ENCODE measurements at places on chromosomes 12 and 14.

DNA sequence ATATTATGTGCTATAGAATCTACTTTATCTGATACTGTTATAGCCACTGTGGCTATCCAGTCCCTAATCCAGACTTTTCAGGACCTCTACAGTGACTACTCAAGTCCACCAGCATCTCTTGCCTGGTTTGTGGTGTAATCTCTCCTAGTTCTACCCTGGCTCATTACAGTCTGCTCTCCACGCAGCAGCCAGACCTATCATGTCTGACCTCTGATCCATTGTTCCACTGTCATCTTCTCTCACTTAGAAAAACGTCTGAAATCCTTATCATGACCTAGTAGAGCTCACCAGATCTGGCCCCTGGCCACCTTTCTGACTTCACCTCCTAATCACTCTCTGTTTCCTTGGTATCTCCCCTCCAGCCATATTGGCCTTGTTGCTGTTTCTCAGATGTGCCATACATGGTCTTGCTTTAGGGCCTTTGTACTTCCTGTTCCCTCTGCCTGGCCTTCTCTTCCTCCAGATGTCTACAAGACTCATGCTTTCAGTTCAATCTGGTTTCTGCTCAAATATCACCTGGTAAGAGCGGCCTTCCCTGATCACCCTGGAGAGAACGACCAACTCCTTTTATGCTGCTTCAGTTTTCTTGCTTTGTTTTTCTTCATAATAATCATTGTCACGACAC, 475.5 kb downstream of the AACS start:
- no peak for DNase-seq

- no peak for DNase-seq
Measured at GRCh38 chr14:91244501-91244901, at the start of gene GPR68. Gene GPR68, minus strand, starts transcription at chr14:91244704. Its CDS starts 9,654 bp downstream, at chr14:91235050.

- no peak for DNase-seq
Measured at GRCh38 chr14:61308198-61308597, 13.2 kb upstream of the PRKCH start.

GRCh38 chr14:38047195-38047902, 160.4 kb upstream of the SSTR1 start:
- no peak for DNase-seq

DNA sequence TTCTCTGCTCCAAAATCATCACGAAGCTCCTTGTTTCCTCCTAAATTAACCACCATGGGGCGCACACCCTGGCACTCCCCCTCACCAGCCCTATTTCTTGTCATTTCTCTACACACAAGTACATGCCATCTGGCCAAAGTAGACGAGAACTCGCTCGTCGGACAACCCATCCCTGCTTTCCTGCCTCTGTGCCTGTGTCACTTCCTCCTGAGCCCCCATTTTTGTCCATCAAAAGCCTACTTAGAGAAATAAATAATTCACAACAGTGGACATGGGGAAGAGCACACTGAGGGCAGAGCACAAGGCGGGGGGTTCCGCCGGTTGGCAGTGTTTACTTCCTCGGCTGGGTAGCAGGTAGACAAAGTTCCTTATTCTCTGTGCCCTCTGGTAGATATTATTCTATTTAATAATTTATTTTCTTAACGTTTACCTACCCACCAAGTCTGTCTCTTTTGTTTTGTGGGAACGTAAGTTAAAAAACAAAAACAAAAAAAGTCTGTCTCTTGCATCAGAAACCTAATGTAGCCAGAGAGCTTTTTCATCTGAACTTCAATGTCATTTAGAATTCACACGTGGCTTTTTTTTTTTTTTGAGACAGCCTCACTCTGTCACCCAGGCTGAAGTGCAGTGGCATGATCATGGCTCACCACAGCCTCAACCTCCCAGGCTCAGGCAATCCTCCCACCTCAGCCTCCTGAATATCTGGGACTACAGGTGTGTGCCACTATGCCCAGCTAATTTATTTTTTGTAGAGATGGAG, 6.0 kb downstream of the VPS37B start:
- no peak for DNase-seq

GRCh38 chr14:69539631-69540410, 34.9 kb downstream of the CCDC177 start:
- no peak for DNase-seq

DNA sequence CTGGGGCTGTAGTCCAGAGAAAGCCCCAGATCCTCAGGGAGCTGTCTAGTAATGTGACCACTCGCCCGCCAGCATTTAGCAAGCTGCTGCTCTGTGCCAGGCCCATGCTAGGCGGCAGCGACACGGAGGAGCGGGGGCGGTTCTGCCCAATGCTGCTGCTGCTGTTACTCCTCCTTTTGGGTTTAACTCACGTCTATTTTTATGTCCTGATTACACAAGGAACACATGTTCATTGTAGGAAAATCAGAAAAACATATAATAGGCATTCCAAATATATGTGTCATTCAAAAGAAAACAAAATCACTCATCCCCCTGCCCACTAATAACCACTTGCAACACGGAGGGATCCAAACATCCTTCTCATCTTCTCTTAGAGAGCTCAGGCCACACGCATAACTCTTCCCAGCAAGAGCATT, 30.4 kb downstream of the CCDC92 start:
- DNase-seq, result no peak

- no peak for DNase-seq
Measured at GRCh38 chr14:87170179-87170578, 822.8 kb downstream of the GALC start.

DNA sequence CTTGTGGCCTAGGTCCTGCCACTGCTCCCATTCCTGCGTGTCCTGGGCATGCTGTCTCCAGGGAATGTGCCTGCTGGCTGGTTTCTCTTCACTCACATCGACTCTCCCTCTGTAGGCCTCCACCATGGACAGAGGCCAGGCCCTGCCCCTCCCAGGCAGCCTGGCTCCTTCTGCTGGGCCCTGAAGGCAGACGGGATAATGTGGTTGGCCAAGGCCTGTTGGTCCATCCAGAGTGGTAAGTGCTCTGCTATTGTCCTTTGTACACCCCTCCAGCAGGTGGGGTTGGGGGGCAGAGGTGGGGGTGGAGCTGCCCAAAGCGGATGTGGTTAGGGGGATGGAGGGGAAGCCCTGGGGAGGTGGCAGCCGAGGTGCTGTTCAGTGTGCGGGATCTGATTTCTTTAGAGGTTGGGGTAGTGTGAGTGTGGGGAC, 9.5 kb upstream of the NR4A1 start:
- DNase-seq, result no peak

DNA sequence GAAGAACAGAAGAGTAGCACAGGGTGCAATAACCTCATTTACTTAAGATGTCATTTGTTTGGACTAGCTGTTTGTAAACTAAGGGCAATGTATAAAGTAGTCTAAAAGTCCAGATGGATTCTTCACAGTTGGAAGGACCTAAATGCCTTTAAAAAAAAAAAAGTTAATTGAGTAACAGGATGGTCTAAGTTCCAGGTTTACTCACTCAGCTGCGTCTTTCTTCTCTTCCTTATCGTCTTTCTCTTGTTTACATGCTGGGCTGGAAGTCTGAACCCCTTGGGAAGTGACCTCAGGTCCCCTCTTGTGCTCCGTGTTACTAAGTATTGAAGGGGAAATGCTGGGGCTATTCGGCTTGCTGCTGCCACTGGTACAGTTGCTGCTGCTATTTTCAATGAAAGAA, 82.5 kb downstream of the SH2B3 start:
- no peak for DNase-seq

- no peak for DNase-seq
Measured at GRCh38 chr12:53808023-53808705, 56.4 kb upstream of the CISTR start.

- DNase-seq, result no peak
Measured at GRCh38 chr12:105740369-105740768, 398.4 kb downstream of the NUAK1 start.

GRCh38 chr14:31013841-31014240, 11.6 kb upstream of the AP4S1 start:
- DNase-seq, result no peak

DNA sequence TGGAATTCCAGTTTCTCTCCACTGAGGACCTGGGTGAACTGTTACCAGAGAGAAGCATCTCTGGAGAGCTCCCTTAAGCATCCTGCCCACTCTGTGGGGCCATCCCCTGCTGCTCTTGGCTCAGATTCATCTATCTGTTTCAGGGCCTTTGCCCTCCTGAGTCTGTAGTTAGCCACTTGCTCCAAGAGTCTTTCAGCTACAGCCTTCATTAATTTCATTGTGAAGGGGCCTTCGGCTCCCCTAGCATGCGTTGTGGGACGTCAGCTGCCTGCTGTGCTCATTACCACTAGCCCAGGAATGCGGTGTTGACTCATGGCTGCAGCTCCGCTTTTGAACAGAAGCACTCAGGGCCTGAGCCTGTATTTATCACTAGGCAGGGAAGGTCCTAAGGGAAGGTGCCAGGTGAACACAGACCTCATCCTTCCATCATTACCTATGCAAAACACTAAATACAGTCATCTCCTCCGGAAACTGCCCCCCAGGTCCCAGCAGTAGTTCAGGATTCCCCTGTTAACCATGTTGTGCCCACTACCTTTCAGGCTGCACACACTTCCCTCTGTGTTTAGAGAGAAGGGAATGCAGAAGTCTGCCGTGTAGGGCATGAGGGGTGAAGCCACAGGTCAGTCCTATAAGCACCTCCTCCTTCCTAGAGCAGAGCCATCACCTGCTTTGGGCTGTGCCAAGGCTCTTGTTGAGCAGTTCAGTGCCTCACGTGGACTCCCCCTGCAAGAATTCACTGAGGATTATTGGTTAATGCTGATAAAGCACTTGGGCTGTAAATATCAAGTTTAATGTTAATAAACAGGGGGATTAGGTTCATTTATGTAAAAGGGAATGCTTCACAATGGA, 191.4 kb downstream of the CACNA1C start:
- DNase-seq, result no peak

DNA sequence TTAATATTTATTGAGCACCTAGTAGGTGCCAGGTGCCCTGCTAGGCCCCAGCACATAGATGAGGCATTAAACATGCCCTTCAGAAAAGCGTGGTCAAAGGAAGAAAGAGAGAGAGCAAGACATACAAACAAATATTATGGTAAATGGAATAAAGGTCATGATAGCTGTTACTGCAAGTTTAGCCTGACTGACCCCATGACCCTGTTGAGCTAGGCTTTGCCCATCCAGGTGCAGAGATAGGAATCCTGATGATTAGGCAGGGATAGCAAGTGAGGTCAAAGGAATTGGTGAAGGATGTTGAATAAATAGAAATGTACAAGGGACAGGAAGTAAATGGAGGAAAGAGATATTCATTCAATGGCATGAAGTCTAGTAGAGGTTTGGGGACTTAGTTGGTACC, 33.4 kb upstream of the SLC15A5 start:
- no peak for DNase-seq

DNA sequence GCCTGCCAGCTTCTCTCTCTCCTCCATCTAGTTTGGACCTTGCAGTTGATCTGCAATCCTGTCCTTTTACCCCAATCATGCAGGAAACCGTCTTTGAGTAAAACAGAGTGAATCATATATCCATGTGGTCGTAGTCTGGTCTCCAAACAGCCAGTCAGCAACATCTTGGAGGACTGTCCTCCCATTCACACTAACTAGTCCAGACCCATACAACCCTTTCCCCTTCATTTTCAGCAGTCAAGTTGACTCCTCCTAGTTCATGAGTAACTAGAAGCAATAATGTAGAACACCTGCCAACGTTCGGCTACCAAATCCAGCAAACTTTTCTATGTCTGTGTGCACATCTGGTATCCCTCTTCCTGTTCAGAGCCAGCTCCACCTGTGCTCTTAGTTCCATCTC, 10.8 kb upstream of the BIN2 start:
- DNase-seq, result no peak

DNA sequence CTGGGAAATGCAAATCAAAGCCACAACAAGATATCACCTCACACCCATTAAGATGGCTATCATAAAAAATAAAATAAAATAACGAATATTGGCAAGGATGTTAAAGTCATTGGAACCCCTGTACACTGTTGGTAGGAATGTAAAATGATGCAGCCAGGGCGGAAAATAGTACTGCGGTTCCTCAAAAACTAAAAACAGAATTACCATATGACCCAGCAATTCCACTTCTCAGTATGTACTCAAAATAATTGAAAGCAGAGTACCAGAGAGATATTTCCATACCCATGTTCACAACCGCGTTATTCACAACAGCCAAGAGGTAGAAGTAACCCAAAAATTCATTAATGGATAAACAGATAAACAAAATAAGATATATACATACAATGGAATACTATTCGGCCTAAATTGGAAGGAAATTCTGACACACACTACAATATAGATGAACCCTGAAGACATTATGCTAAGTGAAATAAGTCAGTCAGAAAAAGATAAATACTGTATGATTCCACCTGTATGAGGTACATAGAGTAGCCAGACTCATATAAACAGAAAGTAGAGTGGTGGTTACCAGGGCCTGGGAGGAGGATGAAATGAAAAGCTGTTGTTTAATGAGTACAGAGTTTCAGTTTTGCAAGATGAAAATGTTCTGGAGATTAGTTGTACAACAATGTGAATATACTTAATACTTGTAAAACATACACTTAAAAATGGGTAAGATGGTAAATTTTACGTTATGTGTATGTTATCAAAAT, 84.6 kb downstream of the TXNDC16 start:
- no peak for DNase-seq

DNA sequence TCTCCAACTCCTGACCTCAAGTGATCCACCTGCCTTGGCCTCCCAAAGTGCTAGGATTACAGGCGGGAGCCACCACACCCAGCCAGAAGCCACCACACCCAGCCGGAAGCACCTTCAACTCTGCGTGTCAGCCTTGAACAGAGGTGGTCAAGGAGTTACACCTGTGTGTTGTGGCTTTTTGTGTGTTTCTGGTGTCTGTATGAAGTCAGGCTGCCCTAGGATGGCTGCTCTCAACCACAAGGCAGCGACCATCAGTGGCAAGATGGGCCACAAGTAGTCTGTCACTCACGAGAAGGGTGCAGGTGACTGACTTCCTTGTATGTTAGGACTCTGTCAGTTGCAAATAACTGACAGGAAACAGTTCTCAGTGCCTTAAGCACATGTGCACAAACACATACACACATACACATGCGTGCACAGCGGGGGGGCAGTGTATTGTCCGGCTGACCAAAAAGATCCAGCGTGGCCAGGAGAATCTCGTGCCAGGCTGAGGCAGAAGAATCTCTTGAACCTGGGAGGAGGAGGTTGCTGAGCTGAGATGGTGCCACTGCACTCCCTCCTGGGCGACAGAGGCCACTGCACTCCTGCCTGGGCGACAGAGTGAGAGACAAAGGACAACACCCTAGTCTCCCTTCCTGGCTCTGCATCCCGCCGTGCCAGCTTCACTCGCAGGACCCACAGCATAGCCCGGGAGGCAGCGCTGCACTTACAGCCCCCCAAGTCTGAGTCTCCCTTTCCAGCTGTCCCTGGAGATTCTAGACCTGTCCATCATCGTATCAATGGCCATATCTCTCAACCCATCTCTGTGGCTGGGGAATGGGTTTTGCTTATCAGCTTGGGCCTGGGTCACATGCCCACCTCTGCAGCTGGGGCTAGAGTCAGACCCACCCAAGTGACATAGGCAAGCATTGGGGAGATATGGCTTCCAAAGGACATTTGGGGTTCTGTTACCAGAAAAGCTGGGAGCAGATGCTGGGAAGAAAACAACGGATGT, 13.7 kb downstream of the P2RX4 start:
- DNase-seq, result no peak
